CD4-positive, alpha-beta T cell treated with Interleukin-6 for 4 hours (primary cell): ENCODE measurements at places on chromosomes 13 and 19.
A peak's percentile ranks its signal among the peaks of the same experiment; 100 is the strongest.

DNA sequence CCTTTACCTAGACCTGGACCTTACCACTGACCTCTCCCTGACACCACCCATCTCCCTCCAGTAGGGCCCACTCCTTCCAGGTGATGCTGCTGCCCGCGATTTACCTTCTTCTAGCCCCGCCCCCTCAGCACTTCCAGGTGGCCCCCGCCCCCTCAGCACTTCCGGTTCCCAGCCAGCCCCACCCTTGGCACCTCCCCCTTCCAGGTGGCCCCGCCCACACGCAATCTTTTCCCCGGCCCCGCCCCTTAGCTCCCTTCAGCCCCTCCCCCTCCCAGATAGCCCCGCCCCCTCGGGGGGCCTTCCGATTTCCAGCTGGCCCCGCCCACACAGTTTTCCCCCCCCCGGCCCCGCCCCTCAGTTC, 586 bp downstream of the LIG1 start:
- peak; percentile 91 for DNase-seq

DNA sequence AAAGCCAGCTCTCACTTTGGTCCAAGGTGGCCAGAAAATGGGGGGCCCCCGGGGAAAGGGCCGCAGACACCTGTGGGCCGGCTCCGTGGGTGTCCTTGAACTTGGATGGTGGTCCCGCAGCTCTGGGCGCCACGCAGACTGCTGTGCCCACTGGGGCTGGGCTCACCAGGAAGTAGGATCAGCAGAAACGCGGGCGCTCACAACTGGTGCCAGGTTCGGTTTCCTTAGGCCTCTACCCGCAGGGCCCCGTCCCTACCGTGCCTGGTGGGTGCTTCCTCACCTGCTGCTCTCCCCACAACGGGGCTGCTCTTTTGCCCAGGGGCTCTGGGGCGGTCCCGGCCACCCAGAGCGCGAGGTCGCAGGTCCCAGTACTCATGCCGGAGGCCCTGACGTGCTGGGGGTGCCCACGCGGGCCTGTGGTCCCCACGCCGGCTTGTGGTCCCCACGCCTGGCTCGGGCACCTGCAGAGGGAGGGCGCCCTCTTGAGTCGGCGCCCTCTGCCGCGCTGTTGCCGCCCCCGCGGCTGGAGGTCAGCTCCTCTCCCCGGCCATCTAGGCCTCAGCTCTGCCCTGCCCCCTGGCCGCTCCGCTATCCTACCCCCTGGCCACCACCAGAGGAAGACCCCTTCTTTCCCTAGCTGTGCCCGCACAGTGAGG, 1303.6 kb downstream of the UQCRFS1 start:
- no peak for DNase-seq

GRCh38 chr19:50315773-50316448, 13.3 kb downstream of the KCNC3 start:
- no peak for DNase-seq

- no peak for DNase-seq
Observed at GRCh38 chr13:35600137-35600536, 123.6 kb upstream of the MAB21L1 start.

GRCh38 chr13:25180775-25181537, 8.9 kb upstream of the AMER2 start:
- no peak for DNase-seq

DNA sequence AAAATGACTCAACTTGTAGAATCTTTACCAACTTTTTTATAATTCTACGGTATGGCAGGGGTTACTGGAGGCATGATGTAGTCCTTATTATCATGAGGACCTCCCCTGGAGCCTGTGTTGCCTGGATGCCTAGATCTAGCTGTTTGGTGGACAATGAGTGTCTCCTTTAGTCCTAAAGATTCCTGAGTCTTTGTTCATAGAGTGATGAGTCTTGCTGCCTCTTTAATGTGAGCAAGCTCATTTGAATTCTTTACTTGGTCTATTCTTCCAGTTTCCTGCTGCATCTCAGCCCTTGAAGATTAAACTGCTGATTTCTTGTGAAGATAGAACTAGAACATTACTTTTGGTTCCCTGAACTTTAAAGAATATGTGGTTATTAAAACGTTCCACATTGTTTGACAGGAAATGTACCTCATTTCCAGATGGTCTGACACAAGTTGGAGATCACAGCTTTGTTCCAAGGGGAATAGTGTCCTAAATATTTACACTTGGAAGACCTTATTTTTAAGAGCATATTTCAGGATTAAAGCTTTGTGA, 51.9 kb downstream of the SLAIN1 start:
- no peak for DNase-seq

- no peak for DNase-seq
Observed at GRCh38 chr13:56335775-56336174, 804.9 kb upstream of the PRR20A start.

- DNase-seq = no peak
Observed at GRCh38 chr13:65959305-65959704, 1270.8 kb downstream of the PCDH9 start.

DNA sequence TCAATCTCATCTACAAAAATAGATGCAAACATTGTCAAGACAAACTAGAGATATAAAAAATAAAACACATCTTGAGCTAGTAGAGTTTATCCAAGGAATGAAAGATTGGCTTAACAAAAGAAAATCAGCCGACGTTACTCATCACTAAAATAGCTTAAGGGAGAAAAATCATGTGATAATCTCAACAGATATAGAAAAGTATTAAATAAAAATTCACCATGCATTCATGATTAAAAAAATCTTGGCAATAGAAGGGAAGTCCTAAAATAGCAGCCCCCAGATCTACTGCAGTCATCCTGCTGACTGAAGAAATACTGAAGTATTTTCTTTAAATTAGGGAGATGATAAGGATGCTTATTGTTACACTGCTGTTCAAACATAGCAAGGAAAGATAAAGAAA, 12.6 kb upstream of the DCLK1 start:
- DNase-seq = no peak

DNA sequence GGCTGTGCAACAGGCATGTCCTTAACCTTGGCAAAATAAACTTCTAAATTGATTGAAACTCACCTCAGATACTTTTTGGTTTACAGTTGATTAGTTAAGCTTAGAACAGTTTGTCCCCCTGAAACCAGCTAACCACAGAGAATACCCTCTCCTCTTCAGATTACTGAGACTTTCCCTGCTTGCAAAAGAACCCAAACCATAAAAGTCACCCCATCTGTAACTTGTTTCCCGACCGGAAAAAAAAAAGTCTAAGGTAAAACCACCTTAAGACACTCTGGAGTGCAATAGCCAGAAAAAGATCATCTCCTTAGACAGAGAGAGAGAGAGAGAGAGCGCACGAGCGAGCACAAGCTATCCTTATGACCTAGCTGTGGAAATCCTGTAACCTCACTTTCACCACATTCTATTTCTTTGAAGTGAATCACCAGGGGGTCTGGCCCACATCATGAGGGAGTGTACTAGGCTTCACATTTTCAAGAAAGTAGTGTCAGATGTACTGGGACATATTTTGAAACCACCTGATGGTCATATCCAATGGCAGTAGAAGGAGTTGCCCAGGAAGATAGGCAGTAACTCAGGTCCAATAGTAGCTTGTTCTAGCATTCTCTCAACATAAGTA, 11.1 kb upstream of the GTF2F2 start:
- DNase-seq = no peak

DNA sequence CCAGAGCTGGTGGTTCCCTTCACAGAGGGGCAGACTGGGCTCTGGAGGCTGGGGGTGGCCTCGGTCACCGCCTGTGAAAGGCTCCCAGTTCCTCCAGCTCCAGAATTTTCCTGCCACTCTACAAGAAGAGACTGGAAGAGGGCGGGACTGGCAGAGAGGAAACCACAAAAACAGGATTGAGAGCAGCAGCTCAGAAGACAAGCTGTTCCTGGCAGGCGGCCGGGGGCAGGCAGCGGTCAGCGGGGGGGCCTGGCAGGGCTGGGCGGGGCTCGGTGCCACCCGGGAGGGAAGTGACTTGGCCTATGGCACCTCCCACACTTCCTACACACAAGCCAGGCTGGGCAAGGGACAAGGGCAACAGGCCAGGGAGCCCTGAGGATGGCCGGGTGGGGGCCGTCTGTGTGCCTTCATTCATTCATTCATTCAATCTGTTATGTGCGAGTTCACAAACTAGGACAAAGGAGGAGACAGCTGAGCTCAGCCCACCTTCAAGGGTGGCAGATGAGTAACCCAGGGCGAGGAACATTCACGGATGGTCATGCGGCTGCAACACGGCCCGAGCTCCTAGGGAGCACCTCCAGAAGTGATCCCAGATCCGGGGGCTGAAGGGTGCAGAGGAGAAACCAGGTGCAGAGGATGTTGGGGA, 16.9 kb upstream of the BTBD2 start:
- DNase-seq = peak; percentile 65

- DNase-seq = peak; percentile 30
Observed at GRCh38 chr19:34308381-34309367, 54.3 kb downstream of the GARRE1 start.

- DNase-seq = peak; percentile 58
Observed at GRCh38 chr13:52968074-52968700, 60.4 kb upstream of the OLFM4 start.

GRCh38 chr19:35216833-35217648, 11.5 kb downstream of the FAM187B start:
- peak; percentile 69 for DNase-seq

DNA sequence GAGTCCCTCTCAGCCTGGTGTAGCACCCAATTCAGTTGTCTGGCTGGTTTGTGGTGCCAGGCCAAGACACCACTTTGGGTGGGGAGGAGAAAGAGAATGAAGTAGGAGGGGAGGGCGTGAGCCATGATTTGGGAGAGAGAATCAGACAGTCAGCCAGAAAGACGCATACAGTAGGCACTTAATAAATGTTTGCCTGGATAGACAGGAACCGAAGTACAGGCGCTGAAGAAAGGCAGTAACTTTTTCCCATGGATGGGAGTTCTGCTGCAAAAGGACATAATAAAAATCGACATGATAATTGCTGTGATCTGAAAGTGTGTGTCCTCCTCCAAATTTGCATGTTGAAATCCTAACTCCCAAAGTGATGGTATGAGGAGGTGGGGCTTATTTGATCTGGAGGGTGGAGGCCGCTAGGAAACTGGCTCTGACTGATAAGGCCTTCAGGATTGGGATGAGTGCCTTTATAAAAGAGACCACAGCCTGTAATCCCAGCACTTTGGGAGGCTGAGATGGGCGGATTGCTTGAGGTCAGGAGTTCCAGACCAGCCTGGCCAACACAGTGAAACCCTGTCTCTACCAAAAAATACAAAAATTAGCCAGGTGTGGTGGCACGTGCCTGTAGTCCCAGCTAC, 38.4 kb upstream of the PDCD5 start:
- no peak for DNase-seq

DNA sequence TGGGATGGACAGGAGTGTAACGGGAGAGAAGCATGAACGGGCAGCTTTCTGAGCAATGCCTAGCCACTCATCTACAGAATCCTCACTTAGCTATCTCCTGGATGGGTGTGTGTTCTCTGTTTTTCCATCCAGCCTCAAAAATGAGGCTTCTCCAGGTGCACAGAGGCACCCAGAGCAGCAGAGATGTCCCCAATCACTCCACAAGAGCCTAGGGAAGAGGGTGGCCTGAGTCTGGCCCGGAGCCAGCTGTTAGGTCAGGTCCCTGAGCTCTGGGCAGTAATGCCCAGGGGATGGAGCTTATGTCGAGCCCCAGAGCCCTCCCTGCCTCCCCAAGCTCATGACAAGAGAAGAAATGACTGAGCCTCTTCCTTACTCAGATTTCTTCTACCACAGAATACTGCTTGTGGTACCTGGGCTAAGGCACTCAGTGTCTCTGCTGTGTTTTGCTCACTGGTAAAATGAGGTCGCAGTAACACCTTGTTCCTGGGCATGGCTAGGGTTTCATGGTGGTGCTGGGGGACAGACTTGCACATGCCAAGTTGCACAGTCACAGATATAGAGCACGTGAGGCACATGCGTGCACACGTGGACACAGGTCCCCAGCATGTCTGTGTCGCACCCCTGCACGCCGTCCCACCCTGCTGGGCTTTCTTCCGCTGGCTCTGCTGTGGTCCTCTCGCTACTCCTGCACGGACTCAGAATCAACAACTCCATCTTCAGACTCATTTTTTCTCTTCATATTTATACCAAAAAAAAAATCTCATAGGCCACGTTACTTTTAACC, 86.6 kb upstream of the SOX1 start:
- no peak for DNase-seq

DNA sequence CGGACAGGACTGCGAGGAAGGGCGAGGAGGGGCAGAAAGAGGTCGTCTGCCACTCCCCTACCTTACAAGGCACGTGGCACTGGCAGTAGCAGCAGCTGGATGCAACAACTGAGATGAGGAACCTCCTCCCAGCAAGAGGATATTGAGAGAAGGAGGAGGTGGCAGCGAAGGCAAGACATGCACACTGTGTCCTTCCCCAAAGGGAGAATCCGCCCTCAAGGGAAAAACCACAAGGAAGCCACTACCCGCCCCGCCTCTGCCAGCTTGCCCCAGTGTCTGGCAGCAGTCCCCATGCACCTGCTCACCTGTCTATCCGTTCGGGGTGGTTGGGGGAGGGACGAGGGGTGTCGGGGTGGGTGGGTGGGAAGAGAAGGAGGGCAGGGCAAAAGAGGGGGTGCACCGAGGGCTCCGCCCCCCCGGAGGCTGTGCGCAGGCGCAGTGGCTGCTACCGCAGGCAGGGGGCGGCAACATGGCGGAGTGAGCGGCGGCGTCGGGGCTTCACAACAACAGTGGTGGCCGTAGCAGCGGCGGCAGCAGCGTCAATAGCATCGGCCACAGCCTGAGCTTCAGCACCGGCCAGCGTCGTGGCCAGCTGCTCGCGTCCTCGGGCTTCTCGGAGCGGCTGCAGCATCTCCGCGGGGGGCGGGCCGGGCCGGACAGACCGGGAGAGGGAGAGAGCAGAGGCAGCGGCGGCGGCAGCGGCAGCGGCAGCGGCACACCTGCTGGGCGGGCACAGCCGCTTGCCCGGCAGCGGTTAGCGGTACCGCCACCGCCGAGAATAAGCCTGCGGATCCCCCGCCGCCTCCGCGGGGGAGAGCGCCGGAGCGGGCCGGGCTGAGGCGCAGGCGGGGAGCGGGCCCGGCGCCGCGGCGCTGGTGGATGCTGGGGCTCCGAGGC, at the start of gene NBEA:
Gene NBEA (plus strand): TSS at position 436 of the 897 bp plus-strand sequence. CDS start 551 bp downstream, outside the sequence.
- DNase-seq = peak; percentile 89

- DNase-seq = no peak
Observed at GRCh38 chr13:102772042-102772425, 1.6 kb downstream of the TEX30 start.

- DNase-seq = no peak
Observed at GRCh38 chr13:91313581-91313980, 33.9 kb upstream of the MIR17HG start.

DNA sequence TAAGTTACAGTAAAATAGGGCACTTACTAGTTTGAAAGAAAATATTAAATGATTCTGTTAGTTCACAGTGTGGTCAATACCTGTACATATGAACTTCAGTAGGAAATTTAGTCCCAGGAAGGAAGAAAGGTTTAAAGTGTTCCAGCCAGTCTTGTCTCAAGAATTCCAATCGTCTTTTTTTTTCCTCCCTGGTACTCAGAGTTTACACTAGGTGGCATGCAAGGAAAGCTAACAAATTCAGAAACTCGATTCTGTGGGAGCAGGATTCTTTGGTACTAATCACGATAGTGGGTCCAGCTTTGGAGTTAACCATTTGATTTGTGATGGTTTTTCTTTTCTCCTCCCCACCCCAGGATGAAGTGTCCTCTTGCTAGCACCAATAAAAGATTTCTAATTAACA, 43.6 kb downstream of the POLR1D start:
- DNase-seq = no peak

- DNase-seq = no peak
Observed at GRCh38 chr19:13035820-13036365, 40.6 kb downstream of the NFIX start.
